ENCODE measurements at places on chromosomes 16 and 17.
A peak's percentile ranks its signal among the peaks of the same experiment; 100 is the strongest.

GRCh38 chr17:2299136-2299535 is 4.4 kb downstream of the SMG6 start:
- no peak for DNase-seq

GRCh38 chr17:40498281-40499084 is 2.9 kb downstream of the TNS4 start:
- DNase-seq = peak; percentile 32

DNA sequence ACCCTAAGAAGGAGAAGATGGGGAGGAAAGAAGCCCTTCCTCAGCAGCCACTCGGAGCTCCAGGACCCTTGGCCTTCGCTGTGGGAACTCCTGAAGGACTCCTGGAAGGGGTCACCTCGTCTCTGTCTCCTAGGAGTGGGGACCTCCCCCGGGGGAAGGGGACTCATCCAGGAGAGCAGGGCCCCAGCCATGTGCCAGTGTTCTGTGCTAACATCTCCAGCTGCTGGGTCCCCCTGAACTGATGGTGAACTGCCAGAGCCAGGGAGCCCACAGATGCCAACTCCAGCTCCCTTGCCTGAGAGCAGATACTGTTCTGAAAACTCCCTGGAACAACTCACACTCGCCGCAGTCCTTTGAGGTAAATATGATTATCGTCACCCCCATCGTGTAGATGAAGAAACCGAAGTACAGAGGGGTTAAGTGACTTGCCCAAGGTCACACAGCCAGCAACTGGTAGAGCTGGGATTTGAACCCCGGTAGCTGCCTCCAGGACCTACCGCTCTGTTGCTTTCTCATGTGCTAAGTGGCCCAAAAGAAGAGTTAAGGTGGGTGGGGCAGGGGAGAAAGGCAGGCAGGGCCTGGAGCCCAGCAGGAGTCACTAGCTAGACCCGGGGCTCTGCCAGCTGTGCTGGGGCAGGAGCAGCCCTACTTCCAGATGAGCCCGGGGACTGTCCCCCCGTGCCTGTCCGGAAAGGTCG is 10.5 kb downstream of the TIMM22 start:
- no peak for DNase-seq

- no peak for DNase-seq
Observed at GRCh38 chr17:63998721-63999679, 849 bp downstream of the PRR29 start.

GRCh38 chr17:36943250-36944191 is 5.2 kb upstream of the AATF start:
- DNase-seq = no peak

Measured in NCI-H1105 treated with DMSO at 0.1 percent for 48 hours (cell line).